ENCODE measurements at places on chromosomes 13 and 19.

DNA sequence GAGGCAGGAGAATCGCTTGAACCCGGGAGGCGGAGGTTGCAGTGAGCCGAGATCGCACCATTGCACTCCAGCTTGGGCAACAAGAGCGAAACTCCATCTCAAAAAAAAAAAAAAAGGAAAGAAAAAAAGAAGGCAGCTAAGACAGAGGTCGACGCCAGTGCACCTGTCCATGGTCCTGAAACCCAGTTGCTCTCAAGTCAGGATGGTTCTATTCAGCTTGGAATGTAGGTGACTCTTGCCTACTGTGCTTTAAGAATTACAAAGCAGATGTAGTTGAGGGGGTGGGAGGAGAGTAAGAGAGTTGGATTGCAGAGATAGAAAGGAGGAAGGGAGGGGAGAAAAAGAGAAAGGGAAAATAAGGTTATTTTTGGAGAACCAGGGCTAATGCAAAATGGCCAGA lies 18.7 kb downstream of the CACNG7 start:
- DNase-seq: no peak

DNA sequence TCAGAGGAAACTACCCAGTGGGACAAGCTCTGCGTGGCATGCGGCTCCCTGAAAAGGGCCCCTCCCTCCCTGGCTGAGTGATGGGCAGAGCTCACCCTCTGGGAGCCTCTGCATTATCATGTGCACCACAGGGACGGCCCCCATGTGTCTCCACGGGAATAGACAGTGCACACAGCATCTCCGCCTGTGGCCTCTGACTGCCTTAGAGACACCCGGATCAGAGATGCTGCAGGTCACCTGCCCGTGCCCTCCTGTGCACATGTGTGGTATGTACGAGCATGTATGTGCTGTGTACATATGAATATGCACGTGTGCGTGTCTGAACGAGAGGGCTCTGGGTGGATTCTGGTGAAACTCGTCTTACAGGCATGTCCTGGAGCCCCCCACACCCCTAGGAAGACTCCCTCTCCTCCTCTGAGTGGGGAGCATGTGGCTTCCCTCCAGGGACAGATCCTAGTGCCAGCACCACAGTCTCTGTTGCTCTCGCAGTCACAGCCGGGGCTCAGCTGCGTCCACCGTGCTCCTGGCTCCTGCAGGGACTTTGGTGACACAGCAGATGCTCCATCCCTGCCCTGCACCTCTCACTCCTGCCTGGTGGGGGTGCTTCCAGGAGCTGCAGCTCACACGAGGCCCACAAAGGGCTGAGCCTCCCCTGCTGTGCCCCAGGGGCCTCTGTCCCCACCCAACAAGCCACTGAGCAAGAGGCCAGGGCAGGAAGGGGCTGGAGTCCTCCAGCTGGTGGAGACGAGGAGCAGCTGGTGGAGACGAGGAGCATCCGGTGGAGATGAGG lies 19.6 kb downstream of the C13orf46 start:
- no peak for DNase-seq

- DNase-seq: no peak
These were observed 167.9 kb downstream of the MYO16 start for GRCh38 chr13:108797354-108797753.

GRCh38 chr13:111225810-111226546 lies 94.5 kb upstream of the TEX29 start:
- no peak for DNase-seq

DNA sequence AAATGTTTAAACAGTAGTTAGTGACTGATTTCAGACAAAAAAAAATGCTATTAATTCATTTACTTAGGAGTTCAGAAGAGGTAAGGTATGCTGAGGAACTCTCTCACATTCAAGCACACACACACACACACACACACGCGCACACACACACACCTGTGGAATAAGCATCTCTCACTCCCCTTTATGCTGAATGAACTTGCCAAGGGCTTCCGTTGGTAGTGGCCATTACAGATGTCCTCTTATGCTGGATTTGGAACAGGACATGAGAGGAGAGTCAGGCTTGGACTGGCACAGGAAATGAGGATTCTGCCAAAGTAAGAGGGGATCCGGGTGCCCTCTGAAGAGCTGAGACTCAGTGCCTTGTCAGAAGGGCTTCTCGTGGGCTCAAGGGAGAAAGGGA lies 463.4 kb upstream of the MIR17HG start:
- no peak for DNase-seq

- no peak for DNase-seq
These were observed 740.1 kb downstream of the UQCRFS1 start for GRCh38 chr19:28472843-28473242.

DNA sequence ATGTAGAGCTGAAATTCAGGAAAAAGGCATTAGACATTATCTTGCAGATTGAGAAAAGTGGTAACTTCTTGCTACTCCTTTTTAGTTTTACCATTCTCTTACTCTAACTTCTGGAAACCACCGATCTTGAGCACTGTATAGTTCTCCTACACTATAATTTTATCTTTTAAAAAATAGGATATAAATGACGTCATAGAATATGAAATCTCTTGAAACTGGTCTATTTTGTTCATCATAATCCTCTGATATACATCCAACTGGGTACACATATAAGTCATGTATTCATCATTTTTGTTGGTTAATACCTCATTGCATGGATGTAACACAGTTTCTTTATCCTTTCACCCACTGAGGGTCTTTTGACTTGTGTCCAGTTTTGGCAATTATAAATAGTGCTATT lies 629.9 kb upstream of the PRR20A start:
- DNase-seq: no peak

DNA sequence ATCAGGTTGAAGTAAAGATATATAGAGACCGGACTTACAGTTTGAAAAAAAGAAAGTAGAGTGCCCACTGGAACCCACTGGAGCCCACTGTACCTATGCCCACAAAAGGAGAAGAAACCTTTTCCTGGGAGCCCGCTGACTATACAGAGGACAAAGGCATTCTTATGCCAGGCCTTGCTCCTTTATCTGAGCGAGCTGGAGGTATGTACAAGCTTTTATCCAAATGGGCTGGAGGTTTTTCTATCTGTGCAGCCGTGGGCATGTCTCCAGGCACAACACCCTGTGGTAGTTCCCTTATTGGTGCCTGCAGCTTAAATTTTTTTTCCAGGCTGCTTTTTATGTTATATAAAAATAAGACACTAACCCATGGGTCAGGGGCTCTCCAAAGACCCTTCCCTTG lies 8.4 kb downstream of the ZNF234 start:
- no peak for DNase-seq

DNA sequence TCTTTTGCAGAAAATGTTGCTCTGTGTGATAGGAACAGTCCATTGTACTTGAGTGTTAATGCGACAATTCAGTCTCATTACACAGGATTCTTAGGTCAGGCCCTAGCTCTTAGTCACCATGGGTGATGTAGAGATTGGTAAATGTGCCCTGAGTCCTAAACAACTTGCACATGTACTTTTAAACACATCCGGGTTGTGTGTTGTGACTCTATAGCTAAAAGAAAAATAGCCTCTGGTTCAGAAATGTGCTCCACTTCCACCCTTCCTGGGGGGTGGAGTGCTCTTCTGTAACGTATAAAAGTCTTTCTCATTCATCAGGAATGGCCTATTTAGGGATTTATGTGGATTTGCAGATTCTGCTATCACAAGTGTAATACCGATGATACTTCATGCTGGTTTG lies 5.2 kb downstream of the SPATA13 start:
- no peak for DNase-seq

GRCh38 chr19:34786236-34786635 lies 13.2 kb upstream of the ZNF599 start:
- DNase-seq: no peak

GRCh38 chr13:78121001-78121400 lies 202.4 kb upstream of the EDNRB start:
- DNase-seq: no peak

GRCh38 chr13:87207280-87208003 lies 463.7 kb upstream of the SLITRK5 start:
- DNase-seq: peak; percentile 15

DNA sequence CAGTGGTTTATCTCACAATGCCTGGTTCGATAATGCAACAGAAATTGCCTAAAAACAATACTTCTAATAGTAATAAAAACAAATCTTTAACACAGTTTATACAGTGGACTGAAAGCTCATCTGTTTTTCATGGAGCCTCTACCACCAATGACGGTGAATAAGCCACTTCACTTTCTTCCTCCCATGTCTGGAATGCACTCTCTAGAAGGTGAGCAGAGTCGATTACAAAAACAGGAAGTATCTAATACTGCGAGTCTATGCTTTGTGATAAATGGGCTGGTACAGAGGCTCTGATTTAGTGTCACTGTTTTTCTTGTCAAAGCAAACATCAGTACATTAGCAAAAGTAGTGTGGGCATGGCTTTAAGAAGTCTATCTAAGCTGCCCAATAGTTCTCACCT lies 1348.6 kb upstream of the SLC10A2 start:
- DNase-seq: no peak

- DNase-seq: no peak
These were observed 183.6 kb upstream of the EDNRB start for GRCh38 chr13:78102121-78102677.

- DNase-seq: no peak
These were observed 111.5 kb downstream of the PTPRS start for GRCh38 chr19:5228932-5229777.

DNA sequence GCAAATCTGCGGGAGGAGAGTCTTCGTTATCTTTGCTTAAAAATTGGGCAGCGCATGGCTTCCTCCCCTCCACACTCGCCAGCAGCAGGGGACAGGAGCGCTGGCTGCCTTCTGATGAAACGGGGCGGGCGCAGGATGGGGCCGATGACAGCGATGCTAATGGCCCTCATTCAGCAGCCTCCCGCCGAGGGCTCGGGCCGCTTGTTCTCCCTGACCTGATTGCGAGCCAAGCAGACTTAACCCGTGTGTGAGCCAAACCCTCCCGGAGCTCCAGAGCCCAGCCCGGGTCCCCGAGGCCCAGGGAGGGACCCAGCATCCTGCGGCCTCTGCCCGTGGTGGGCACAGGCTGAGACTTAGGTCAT lies 90.3 kb downstream of the KDM4B start:
- no peak for DNase-seq
